ENCODE measurements at places on chromosomes 12 and 14. TPM values are rescaled to one million over a fixed set of nuclear protein-coding genes. Genes with fewer than 3 reads are reported as not detected.

The LBHD2 gene
- not detected for total RNA-seq

DNA sequence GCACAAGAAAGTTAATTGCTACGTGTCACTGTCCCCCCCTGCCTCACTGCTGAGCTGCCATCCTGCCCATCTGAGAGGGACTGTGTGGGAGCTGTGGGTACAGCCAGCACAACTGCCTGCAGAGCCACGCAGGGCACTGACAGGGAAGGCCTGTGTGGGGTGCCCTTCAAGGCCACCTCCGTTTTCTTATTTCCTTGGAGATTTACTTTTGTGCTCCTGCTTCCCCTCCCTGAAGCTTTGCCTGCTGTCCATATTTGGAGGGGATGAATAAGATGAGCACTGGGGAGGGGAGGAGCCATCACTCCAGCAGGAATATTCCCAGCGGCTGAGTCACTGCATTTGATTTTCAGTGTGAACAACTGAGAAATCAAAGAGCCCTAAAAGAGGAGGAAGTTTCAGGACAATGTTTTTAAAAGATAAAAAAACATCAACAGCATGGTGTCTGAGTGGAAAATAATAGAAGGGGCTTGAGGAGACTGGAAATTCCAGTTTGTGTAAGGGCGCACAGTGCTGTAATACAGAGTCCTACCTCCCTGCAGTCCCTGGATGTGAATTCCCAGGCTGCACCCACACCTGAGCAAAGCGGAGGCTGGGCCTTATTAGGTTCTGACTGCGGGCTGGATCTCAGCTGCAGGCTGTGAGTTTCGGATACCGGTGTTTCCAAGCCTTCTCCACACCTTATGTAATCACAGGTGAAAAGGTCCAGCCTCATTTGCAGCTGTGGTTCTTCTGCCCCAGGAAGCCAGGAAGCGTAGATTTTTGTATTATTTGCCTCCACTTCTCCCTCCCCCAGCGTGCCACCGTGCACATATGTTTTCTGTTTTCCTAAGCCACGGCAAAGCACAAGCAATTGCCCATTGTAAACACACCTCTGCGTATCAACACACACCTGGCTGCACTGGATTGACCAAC lies 192.6 kb upstream of the BCL2L14 start:
- no peaks in the 10 kb centered on the region for H3K27me3 ChIP-seq
- peak; percentile 86 for DNase-seq
- peaks cover 30% of the 10 kb centered on the region for H3K4me1 ChIP-seq
- peak overlapping the region; percentile 22 for H3K4me3 ChIP-seq
- H3K36me3 ChIP-seq, result peaks cover 8% of the 10 kb centered on the region

DNA sequence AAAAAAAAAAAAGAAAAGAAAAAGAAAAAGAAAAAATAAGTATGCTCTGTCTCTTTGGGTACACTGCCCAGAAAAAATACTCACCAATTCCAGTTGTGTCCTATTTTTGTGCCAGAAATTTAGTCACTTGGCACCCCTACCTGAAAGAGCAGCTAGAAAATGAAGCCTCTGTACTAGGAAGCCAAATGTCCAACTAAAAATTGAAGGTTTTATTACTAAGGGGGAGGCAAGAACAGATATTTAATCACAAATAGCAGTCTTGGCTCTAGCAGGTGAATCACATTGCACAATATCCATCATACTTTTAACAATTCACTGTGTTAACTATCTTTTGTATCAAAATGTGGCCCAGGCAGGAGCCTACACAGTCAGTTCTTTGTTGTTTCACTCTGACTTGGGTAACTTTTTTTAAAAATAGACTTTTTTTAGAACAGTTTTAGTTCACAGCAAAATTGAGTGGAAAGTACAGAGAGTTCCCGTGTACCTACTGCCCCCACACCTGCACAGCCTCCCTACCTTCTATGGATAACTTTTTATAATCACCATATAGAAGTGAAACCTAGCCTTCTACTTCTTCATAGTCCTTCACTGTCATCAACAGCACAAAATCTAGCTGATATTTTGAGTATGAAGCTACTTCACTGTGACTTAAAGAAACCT lies 87.1 kb upstream of the ATF7IP start:
- peaks cover 8% of the 10 kb centered on the region for H3K4me1 ChIP-seq
- H3K36me3 ChIP-seq, result no peaks in the 10 kb centered on the region
- H3K4me3 ChIP-seq, result no peak overlapping the region
- H3K27me3 ChIP-seq, result no peaks in the 10 kb centered on the region
- no peak overlapping the region for H3K27ac ChIP-seq

DNA sequence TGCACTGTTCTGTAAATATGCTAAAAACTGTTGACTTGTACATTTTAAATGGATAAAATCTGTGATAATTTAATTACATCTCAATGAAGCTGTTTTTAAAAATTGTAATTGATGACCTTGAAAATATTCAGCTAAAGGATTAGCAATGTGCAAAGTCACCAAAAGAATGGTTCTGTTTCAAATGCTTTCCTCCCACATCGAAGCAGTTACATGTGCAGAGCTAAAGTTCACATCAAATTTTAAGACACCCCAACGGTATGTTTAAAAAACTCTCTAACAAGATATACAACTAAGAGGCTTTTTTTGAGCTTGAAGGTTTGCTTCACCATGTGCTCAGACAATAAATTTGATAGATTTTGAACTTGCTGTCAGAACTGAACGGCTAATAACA lies 114.6 kb upstream of the KRAS start:
- H3K27ac ChIP-seq, result no peak overlapping the region
- DNase-seq, result no peak
- H3K4me3 ChIP-seq, result no peak overlapping the region
- H3K27me3 ChIP-seq, result no peaks in the 10 kb centered on the region
- H3K4me1 ChIP-seq, result no peaks in the 10 kb centered on the region

DNA sequence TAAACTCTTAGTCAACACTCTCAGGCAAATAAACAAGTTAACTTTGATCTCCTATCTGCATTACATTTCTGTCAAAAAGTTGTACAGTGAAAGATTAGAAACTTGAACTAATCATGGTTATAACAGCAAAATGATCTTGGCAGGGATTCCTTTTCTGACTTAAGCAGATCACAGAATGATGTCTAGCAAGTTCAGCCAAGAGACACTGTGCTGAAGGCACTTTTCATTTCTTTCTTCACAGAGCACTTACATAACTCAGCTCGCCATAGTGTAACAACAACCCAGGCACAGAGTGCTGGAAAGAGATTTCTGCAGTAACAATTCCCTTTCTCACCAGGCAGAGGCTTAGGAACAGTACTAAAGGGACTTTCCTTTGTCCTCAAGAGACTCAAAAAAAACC lies 19.6 kb upstream of the CSRP2 start:
- no peaks in the 10 kb centered on the region for H3K36me3 ChIP-seq
- H3K4me3 ChIP-seq, result no peak overlapping the region
- DNase-seq, result no peak
- no peaks in the 10 kb centered on the region for H3K27me3 ChIP-seq

- H3K36me3 ChIP-seq, result no peaks in the 10 kb centered on the region
- no peak overlapping the region for H3K27ac ChIP-seq
- H3K4me3 ChIP-seq, result no peak overlapping the region
- H3K27me3 ChIP-seq, result no peaks in the 10 kb centered on the region
Observed at GRCh38 chr12:12079291-12079690, 8.6 kb downstream of the BCL2L14 start.

DNA sequence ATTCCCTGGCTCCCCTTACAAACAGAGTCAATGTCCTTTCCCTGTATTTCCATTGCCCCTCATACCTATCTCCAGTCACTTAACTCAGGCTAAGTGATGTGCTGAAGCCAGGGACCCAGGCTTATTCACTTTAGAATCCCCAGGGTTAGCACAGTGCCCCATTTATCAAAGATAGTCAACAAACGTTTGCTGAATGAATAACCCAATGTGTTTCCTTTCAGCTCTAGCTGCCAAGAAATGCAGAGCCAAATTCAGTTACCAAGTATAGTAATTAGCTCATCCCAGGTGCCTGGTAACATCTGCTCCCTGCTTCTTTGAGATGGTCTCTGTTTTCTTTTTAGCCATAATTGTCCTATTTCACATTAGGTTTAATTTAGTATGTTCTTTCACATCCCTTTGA lies 189.5 kb downstream of the PHLDA1 start:
- no peaks in the 10 kb centered on the region for H3K4me1 ChIP-seq
- H3K4me3 ChIP-seq, result no peak overlapping the region
- H3K27ac ChIP-seq, result no peak overlapping the region
- H3K27me3 ChIP-seq, result no peaks in the 10 kb centered on the region
- no peak for DNase-seq
- H3K36me3 ChIP-seq, result no peaks in the 10 kb centered on the region

GRCh38 chr12:53677016-53677799 lies 1.3 kb upstream of the ATP5MC2 start:
- peaks cover 35% of the 10 kb centered on the region for H3K36me3 ChIP-seq
- H3K4me3 ChIP-seq, result no peak overlapping the region
- peaks cover 4% of the 10 kb centered on the region for H3K4me1 ChIP-seq
- no peak overlapping the region for H3K27ac ChIP-seq

GRCh38 chr14:53022593-53022992 lies 71.7 kb upstream of the FERMT2 start:
- no peaks in the 10 kb centered on the region for H3K27me3 ChIP-seq
- no peaks in the 10 kb centered on the region for H3K4me1 ChIP-seq
- no peak overlapping the region for H3K27ac ChIP-seq
- H3K4me3 ChIP-seq, result no peak overlapping the region
- no peaks in the 10 kb centered on the region for H3K36me3 ChIP-seq

The TAS2R13 gene
- 0.68 TPM for total RNA-seq

The OR10P1 gene
- total RNA-seq, result not detected

The TPPP2 gene
- total RNA-seq, result not detected

The OR11H12 gene
- not detected for total RNA-seq

- no peak overlapping the region for H3K27ac ChIP-seq
- H3K36me3 ChIP-seq, result peaks cover 23% of the 10 kb centered on the region
Observed at GRCh38 chr14:32080001-32080510, 3.0 kb downstream of the ARHGAP5 start.

The AQP2 gene
- not detected for total RNA-seq

DNA sequence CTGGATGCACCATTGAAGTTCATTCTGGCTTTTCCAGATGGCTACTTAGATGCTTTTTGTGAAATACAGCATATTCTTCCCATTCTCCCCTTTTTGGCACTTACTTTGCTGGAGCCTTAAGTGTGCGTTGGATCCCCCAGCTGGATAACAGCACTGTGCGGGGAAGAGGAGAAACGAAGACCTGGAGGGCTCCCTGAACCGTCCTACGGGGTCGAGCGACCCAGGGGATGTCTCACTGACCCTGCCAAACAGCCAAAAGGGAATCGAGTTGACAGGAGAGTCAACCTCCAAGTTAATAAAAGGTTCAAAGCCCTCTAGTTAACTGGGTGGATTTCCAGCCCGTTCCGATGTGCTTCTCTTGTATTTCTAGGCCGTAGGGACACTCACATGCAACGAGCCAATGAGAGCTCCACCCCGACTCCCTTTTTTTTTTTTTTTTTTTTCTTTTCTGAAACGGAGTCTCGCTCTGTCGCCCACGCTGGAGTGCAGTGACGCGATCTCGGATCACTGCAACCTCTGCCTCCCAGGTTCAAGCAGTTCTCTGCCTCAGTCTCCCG lies 1.0 kb upstream of the CAMKK2 start:
- peaks cover 11% of the 10 kb centered on the region for H3K4me1 ChIP-seq
- H3K27me3 ChIP-seq, result no peaks in the 10 kb centered on the region
- H3K36me3 ChIP-seq, result peaks cover 18% of the 10 kb centered on the region
- peak; percentile 41 for DNase-seq
- H3K27ac ChIP-seq, result no peak overlapping the region
- peak overlapping the region; percentile 78 for H3K4me3 ChIP-seq

The SRGAP1 gene
- 65.0 TPM for total RNA-seq

DNA sequence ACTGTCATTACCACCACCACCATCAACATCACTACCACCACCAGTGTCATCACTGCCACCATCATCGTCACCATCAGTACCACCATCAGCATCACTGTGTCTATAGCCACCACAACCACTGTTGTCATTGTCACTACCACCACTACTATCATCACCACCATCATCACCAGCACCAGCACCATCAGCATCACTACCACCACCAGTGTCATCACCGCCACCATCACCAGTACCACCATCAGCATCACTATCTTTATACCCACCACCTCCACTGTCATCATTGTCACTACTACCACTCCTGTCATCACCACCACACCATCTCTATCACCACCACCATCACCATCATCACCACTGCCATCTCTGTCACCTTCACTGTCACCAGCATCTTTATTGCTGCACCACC lies 60.6 kb downstream of the BEGAIN start:
- H3K4me1 ChIP-seq, result no peaks in the 10 kb centered on the region
- no peak overlapping the region for H3K27ac ChIP-seq
- DNase-seq, result no peak
- no peaks in the 10 kb centered on the region for H3K27me3 ChIP-seq
- H3K4me3 ChIP-seq, result no peak overlapping the region
- peaks cover 5% of the 10 kb centered on the region for H3K36me3 ChIP-seq

DNA sequence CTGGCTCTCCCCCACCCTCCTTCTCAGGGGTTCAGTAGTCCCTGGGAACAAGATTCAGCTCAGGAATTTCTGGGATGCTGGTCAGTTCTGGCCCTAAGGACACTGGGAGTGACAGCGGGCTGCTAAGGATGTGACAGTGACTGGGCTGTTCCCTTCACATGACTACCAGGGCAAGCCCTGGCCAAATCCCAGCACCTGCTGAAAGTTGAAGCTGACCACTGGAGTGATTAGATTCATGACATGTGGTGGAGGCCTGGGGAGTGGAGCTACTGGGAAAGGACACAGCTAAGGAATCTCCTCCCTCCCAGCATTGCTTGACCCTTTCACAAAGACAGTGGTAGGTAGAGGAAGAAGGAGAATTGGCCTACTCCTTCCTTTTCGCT lies 204.9 kb downstream of the DAD1 start:
- peaks cover 6% of the 10 kb centered on the region for H3K36me3 ChIP-seq
- no peaks in the 10 kb centered on the region for H3K27me3 ChIP-seq
- H3K27ac ChIP-seq, result no peak overlapping the region
- H3K4me3 ChIP-seq, result no peak overlapping the region
- H3K4me1 ChIP-seq, result peaks cover under 1% of the 10 kb centered on the region
